ENCODE measurements at places on chromosomes 2 and 18.

DNA sequence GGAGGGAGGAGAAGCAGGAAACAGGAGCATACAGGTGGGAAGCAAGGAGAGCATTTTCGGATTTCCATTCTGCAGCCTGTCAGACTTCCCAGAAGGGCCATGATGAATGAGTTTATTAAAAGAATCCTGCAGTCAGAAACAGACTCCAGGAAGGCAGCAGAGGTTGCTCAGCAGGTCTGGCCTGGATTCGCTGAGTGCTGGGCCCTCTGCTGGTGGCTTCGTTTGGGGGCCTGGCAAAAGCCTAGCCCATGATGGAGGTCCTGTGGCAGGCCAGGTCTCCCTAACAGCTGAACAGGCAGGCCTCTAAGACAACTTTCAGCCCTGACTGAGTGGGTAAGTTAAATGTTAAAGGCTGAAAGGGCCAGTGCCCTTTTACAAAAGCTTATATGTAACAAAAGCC, 108.2 kb upstream of the CAPN13 start:
- no peak for DNase-seq

DNA sequence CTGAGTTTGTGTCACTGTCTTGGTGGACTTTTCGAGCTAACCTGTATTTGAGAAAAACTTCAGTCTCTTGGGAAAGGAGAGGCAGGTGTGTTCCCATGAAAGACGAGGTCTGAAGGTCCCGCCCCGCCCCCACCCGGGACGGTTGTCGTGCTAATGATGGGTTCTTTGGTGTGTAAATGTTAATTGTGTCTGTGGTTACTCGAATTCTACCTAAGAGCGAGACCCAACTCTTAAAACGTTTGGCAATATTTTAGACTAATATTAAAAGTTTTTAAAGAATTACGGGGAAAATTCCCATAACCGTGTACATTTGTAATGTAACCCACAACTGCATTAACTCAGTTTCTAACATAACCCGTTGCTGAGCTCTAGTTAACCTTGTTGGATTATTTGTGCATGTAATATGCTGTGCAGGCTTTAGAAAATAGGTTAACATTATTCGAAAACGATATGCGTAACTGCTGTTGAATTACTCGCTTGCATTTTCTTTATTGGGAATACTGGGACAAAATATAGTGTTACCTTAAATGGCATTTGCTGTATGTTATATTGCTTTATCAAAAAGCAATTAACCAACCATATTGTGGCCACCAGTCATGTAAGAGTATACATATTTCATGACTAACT, 833 bp downstream of the EPB41L5 start:
- DNase-seq, result no peak

GRCh38 chr2:28338831-28339321, 53.8 kb upstream of the FOSL2 start:
- no peak for DNase-seq

GRCh38 chr2:219628986-219629901, 1.8 kb downstream of the SLC4A3 start:
- no peak for DNase-seq

GRCh38 chr18:77062518-77063003, 70.0 kb downstream of the MBP start:
- DNase-seq, result no peak

DNA sequence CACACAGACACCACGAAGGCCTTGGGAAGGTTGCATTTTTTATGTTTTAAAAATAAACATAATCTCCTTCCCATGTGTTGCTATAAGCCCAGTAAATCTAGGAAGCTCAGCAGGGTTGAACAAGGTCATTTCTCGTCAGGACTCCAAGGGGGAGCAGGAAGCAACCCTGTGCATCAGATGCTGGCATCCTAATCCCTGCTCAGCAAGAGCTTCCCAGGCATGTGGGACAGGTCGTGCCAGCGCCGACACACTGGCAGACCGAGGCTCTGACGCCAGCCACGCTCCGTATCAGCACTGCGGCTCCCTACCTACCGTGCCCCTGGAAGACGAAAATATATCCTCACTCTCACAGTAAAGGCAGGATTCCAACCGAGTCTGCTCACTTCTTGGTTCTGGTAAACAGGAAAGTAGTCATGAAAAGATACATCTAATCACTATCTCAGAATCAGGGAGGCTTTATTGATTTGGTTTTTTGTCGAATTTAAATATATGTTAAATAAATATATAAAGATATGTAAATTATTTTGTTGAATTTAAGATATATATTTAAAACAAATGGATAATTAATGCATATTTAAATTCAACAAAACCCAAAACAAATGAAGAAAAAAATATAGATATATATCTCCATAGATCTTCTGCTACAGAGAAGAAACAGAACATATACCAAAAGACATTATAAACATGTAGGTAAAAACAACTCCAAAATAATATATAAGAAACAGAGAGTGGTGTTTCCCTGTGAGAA, 61.4 kb downstream of the TXNL1 start:
- DNase-seq, result no peak

GRCh38 chr2:127040169-127040568, 66.8 kb downstream of the BIN1 start:
- no peak for DNase-seq

DNA sequence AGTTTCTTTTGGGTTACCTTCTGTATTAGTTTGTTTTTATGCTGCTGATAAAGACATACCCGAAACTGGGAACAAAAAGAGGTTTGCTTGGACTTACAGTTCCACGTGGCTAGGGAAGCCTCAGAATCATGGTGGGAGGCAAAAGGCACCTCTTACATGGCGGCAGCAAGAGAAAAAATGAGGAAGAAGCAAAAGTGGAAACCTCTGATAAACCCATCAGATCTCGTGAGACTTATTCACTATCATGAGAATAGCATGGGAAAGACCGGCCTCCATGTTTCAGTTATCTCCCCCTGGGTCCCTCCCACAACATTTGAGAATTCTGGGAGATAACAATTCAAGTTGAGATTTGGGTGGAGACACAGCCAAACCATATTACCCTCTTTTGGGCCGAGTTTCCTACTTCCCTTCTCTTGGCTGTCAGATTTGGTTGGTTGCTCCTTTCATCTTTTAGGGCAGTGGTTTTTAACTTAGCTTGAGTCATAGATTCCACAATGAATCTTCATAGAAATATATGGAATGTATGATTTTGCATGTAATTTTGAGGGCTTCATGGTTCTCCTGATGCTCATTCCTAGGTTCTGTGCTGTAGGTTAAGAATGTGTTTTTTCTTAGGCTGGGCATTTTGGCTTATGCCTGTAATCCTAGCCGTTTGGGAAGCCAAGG, 44.2 kb downstream of the CEP192 start:
- no peak for DNase-seq

- no peak for DNase-seq
These were observed 16.1 kb downstream of the WNT10A start for GRCh38 chr2:218896501-218897393.

- DNase-seq, result no peak
These were observed 20.1 kb upstream of the SERPINE2 start for GRCh38 chr2:224059178-224059577.

DNA sequence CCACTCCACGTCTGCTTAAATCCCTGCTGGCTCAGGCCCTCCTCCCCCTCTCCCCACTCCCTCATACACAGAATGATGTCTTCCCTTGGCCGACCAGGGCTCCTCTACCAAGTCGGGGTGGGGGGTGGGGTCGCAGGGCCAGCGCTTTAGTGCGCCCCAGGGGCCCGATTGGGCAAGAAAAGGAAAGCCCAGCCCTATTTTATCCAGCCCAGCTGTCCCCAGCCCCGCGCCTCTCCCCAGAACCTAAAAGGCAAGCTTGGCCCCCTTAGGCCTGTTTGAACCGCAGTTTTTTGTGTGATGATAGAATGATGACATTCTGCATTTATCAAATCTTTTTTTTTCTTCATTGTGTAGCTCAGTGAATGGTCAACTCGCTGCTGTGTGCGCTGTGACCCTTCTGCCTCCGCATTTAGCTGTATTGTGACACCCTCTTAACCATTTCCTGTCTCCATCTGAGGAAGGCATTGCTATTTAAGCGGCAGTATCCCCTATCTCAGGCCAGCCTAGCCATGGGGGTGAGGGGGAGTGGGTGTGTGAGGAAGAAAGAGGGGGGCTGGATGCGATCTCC, 231.4 kb downstream of the HAUS1 start:
- no peak for DNase-seq

- no peak for DNase-seq
These were observed 698.1 kb upstream of the CDH2 start for GRCh38 chr18:28875059-28875458.

- no peak for DNase-seq
These were observed 32.4 kb upstream of the PPM1B start for GRCh38 chr2:44136252-44136651.

DNA sequence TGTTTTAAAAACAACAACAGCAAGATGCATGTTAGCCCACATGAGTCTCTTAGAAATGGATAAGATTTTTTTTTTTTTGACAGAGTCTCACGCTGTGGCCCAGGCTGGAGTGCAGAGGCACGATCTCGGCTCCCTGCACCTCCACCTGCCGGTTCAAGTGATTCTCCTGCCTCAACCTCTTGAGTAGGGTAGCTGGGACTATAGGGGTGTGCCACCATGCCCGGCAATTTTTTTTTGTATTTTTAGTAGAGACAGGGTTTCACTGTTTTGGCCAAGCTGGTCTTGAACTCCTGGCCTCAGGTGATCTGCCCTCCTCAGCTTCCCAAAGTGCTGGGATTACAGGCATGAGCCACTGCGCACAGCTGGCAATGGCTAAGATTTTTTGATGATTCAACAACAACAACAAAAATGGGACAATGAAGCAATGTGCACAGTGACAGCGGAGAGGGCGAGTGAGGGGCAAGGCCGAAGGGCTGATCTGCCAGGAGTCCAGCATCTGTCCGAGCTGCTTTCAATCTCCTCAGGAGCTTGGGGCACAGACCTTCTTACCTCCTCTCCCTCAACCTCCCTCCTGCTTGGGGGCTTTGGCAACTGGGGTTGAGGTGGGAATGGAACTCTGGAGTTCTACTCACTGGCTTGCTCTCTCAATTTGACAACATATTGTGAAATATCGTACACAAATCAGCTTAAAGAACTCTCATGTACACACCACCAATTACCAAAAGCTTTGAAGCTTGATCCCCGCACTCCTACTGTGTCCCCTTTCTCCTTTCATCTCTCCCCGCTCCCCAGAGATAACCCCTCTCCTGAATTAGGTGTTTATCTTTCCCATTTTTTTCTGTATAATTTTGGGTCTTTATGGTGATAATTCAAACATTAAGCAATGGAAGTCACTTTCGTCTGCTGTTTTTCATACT, 3.4 kb downstream of the ABCG8 start:
- DNase-seq, result no peak

- DNase-seq, result no peak
These were observed 52.9 kb downstream of the UPP2 start for GRCh38 chr2:158154596-158154995.

GRCh38 chr18:11494107-11494506, 115.3 kb upstream of the SLC35G4 start:
- no peak for DNase-seq

DNA sequence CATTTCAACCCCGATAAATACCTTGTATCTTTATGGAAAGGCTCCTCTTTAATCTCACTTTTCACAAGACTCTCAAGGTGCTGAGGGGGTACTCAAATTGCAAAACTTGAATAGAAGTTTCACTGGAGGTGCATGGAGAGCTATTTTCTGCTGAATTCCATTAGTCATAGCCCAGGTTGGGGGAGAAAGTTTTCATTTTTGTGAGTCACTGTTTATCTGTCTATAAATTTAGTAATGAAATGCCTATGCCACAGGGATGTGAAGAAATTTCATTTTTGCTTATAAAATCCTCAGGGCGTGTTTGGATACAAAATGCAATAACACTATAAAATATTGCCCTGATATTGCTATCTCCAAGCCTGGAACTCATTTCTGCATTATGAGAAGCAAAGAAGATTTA, 346.3 kb downstream of the LRATD1 start:
- no peak for DNase-seq

GRCh38 chr2:101415220-101415619, 27.9 kb upstream of the CREG2 start:
- DNase-seq, result no peak

- DNase-seq, result no peak
These were observed 9.2 kb downstream of the SEPTIN10 start for GRCh38 chr2:109604597-109604996.

DNA sequence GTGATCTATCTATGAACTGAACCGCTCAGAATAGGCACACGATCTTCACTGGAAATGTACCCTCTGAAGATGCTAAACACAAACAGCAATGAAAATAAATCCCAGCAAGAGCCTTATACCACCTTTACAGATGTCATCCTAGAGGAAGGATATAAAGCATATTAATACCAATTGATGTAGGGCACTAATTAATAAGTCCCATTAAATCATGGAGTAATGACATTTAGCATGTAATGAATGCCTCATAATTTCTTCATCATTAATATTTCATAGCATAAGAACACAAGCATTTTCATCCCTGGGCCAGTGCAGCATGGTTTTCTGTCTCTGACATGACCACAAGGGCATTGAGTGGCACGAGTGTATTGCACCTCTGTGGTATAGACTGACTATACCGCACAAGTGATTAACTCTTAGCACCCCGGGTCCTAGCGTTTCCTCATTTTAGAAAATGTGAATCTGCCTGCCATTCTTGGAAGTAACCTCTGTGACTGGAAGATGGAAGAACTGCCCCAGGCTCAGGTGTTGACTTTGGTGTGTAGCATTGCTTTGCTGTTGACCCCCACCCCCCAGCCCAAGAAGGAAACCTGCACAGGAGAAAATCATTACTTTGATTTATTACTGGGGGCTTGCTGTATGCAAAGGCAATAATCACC, 1.4 kb upstream of the TMEM178A start:
- DNase-seq, result no peak

DNA sequence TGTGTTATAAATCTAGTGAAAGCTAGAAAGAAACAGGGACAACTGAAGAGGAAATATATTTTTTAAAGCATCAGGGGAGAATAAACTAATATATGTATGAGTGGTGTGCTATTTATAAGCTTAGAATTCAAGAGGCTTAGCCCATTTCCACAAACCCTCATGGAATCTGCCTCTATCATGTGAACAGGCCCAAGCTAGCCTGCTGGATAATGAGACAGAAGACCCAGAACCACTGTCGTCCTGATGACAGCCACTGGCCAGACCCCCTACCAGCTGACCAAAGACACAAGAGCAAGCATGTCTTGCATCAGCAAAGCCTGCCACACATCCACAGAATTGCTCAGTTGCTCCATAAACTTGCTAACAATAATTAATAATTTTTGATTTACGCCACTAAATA, 382.3 kb upstream of the NXPH2 start:
- no peak for DNase-seq

- no peak for DNase-seq
These were observed 3.7 kb upstream of the LRRFIP1 start for GRCh38 chr2:237623428-237624403.

DNA sequence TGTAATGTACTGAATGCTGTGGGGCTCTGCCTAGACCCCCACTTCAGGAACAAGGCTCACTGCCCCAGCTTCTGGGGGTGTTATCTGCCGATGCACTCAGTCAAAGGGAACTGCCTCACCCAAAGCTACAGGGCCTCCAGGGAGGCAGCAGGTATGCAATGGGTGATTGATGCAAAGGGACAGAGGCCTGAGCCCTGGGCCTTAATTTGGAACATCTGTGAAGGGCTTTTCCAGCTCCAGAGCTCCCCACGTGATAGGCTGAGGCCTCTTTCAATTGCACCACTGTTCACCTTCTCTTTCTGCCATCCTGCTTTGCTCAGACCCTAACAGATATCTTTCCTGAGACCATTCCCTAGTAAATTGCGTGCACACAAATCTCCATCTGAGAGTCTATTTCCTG, 131.0 kb downstream of the ATL2 start:
- no peak for DNase-seq

GRCh38 chr2:224408676-224409075, 6.8 kb upstream of the FAM124B start:
- no peak for DNase-seq
